ENCODE measurements at places on chromosomes 5 and 9.

GRCh38 chr5:156128026-156128425 is 198.9 kb upstream of the SGCD start:
- no peak for DNase-seq

DNA sequence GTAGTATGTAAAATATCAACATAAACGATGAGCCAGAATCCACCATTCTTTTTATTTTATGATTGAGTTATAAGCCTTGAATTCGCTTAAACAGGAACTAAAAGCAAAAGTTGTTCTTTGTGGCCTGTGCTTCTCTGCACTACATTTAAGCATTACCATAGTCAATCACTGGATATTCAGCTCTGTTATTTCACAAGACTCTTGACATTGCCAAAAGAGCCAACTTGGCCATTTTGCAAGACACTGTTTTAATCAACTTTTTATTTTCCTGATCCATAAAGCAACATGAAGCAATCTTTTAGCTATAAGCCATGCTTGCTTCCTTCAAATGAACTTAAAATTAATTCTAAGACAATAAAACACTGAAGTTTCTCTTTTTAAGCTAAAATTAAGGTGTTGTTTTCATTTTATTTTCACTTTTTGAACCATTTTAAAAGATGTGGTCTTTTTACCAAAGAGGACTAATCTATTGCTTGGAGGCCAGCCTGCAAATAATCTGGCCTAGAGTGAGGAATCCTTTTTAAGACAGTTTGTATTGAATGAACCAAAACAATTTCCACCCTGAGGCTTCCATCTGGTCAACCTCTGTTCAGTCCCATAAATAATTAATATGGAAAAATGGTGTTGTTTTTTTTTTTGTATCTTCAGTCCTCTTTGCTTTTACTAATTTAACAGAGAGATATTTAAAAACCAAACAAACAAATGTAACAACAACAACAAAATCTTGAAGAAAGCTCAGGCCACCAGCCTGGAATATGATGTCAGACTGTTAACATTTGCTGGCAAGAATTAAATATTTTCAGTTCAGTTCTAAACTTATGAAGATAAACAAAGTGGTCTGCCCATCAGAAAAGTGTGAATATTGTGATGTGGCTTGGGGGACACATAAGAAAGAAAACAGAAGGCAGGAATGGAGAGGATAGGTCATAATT is 274.4 kb downstream of the MARCHF11 start:
- DNase-seq, result no peak

- no peak for DNase-seq
These were observed 88.5 kb upstream of the SLC27A6 start for GRCh38 chr5:128876569-128877382.

DNA sequence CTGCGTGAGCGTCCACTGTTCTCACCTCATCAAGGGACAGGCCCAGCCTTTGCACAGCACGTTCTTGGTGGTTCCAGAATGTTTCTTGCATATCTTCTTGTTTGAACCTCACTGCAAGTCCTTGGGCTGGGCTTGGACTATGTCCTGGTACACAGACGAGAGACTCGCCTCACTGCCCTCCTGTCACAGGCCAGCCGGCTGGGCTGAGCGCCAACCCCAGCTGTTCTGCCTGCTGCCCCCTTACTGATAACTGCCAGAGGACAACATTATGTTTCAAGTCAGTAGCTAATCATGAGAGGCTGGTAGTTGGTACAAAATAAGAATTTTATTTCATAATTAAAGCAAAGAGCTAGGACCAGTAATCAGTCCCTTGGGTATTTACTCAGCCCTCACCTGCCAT is 52.8 kb upstream of the LRRTM2 start:
- no peak for DNase-seq

DNA sequence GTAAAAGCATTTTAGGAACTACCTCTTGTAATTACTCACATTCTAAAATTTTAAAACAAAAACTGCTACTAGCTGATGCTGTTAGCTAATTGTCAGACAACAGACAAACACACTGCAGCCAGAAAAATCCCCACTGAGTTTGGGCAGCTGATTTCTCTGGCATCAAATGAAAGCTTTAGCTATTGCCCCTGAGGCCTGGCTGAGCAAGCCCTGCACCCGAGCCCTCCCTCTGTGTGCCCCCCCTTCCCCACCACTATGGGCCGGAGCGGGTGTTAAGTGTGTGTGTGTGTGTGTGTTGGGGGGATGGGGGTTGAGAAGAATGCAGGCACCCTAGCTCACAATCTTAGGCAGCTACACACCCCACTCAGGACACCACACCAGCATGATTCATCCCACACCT is 2.4 kb downstream of the NEUROG1 start:
- no peak for DNase-seq

DNA sequence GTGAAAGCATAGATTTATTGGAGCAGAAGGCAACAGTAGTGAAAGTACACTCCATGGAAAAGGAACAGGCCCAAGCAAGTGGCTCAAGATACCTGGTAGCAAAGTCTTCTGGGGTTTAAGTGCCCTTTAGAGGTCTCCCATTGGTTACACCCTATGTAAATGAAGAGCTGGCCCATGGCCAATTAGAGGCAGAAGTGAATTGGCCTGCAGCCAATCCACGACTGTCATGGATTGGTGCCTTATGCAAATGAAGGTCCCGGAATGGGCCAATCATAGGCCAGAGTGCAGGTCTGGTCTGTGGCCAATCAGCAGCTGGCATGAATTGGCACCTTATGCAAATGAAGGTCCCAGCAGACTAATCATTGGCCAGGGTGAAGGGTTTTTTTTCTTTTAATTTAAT is 64.2 kb upstream of the PCSK5 start:
- DNase-seq, result no peak

DNA sequence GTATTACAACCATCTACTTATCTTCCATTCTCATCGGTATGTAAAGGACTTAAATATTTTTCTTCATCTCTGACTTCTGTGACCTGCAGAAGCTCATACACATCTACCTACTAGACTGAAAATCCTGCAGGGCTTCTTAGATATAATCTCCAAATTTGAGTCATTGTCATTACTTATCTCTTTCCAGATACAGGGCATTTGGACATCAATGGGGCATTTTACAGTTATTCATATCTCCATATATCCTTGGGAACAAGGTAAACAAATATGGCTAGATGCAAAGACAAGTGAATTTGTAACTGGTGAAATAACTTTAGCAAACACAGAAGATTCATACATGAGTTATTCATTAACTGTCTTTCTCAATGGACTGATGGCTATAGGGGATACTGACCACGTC is 37.7 kb upstream of the IL7R start:
- DNase-seq, result no peak

Measured in HT1080 (cell line).